ENCODE measurements at places on chromosomes 3 and 15. TPM values are rescaled to one million over a fixed set of nuclear protein-coding genes. Genes with fewer than 3 reads are reported as not detected.

EHD4 gene
- total RNA-seq, result 150 TPM

SMCO1 gene
- not detected for total RNA-seq

EBLN2 gene
- 7.5 TPM for total RNA-seq

SLC15A2 gene
- 0.33 TPM for total RNA-seq

TIMP4 gene
- total RNA-seq, result 0.98 TPM

MED12L gene
- 0.65 TPM for total RNA-seq

TAMM41 gene
- total RNA-seq, result 11.3 TPM

CLDN18 gene
- not detected for total RNA-seq

PLCH1 gene
- 0.33 TPM for total RNA-seq

CCR1 gene
- total RNA-seq, result not detected

SNX22 gene
- total RNA-seq, result 0.57 TPM

CCDC54 gene
- not detected for total RNA-seq

VWA5B2 gene
- total RNA-seq, result 0.10 TPM

GOLGA8S gene
- total RNA-seq, result not detected

SH2D7 gene
- total RNA-seq, result not detected

GABRR3 gene
- total RNA-seq, result not detected

All from vein endothelial cell (primary cell).